ENCODE measurements at places on chromosomes 2 and 18.

DNA sequence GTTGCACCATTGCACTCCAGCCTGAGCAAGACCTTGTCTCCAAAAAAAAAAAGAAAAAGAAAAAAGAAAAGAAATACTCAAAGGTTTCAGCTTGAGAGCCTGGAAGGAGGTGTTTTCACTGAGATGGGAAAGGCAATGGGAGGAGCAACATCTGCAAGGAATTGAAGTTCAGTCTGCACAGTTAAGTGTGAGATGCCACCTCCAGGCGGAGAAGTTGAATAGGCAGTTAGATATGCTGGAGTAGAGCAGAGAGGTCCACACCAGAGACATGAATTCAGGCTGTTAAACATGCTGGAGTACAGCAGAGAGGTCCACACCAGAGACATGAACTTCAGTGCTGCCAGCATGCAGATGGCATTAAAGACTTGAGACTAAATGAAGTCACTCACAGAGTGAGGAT, 41.4 kb upstream of the DTNB start:
- DNase-seq: no peak

DNA sequence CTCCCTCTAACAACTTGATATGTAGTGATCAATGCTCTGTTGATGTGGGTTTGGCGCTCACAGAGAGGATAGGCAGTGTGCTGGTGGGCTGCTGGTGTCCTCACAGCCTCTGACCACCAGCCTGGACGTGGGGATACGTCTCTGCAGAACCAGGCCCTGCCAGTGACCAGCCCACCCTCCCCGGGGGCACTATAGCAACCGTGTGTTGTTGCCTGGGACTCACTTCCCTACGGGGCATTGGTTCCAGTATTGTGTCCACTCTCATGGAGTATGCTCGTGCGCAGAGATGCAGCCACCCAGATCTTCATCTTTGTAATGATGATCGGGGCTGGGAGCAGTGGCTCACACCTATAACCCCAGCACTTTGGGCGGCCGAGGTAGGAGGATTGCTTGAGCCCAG, 180.1 kb downstream of the LDLRAD4 start:
- no peak for DNase-seq

DNA sequence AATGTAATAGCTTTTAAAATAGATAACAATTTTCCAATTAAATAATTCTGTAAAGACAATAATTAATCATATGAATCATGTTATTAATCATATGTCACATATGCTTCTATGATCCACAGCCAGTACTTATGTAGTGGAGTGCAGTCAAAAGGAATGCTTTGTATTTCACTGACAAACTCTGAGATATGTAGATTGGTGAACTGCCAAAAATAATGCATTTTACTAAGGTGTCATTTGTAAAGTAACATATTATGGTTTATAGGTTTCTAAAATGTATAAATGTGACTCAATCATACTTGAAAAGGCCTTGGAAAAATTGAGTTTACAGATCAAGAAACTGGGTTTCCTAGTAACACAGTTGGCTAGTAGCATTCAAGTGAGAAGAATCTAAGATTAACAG, 93.8 kb upstream of the KCNH7 start:
- DNase-seq: no peak

- DNase-seq: no peak
Observed at GRCh38 chr2:62808554-62808953, 103.0 kb downstream of the EHBP1 start.

DNA sequence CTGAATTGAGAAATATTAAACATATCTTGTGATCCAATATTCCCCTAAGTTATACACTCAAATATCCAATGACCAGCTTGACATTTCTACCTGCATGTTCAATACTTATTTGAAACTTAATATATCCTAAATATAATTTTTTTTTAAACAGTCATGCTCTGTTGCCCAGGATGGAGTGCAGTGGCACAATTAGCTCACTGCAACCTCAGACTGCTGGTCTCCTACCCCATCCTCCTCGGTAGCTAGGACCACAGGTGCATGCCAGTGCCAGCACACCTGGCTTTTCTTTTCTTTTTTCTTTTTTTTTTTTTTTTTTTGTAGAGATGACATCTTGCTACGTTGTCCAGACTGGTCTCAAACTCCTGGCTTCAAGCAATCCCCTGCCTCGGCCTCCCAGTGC, 4.2 kb downstream of the KYNU start:
- no peak for DNase-seq

GRCh38 chr18:73079920-73080319, 212.1 kb upstream of the NETO1 start:
- no peak for DNase-seq

DNA sequence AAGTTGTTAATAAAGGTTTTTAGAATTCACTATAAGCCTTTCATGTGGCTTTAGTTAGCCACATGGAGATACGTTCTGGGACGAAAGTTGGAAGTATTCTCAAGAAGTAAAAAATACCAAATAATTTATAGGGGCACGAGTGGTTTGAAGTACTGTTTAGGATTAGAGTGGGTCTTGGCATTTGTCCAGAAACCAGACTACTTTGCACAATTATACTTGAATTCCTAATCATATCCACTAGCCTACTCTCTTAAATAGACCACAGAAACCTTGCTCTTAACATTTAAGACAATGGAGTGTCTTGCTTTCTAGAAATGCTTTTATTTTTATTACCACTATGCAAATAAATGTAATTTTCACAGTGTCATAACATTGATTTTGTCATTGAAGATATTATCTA, 44.6 kb downstream of the UBE2E3 start:
- DNase-seq: no peak

GRCh38 chr2:216056739-216057138, 24.9 kb downstream of the PECR start:
- no peak for DNase-seq

DNA sequence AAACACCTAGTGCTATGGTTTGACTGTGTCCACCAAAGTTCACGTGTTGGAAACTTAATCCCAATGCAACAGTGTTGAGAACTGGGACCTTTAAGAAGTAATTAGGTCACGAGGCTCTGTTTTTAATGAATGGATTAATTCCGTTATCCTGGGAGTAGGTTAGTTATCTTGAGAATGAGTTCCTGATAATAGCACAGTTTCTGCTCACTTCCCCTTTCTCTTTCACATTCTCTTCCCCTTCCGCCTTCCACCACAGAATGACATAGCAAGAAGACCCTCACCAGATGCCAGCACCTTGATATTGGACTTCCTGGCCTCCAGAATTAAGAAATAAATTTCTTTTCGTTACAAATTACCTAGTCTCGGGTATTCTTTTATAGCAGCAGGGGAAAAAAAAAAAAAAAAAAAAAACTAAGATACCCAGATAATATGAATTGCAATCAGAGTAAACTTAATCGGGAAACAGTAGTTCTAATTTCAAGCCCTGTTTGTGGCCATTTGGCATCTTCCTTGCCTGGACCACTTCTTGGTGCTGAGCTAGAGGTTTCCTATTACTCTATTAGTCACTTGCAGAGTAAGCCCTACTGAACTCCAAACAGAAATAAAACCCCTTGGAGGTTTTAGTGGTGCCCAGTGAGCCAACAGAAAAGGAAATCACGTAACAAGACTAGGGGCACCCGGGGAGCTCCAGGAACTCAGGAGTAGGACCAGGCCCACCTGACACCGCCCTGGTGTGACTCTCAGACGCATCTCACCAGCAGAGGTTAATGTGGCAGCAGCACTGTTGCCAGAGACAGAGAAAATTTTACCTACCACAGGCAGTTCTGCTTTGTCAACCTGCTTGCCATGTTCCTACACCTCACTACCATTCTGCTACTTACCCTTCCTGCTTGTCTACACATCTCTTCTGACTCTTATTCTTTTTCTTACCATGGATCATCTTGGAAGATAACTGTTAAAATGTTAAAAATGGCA, 147.6 kb upstream of the CAB39 start:
- DNase-seq: no peak

- DNase-seq: no peak
Observed at GRCh38 chr2:59733970-59734369, 819.5 kb downstream of the BCL11A start.

DNA sequence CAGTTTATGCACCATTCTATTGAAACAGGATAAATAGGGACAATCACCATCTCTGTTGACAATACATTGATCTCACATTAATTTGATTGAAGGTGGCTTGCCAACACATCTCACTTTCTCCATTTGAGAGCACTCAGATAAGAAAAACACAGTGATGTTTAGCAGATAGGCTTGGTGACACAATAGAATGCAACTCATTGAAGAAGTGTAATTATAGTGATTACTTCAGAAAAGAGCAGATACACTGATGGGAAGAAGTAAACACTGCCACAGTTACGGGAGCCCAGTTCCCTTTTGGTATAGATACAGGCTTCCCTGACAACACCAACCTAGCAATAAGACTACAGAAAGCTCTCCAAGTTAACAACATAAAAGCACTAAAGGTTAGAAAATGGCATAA, 89.1 kb downstream of the FIGN start:
- DNase-seq: no peak

- DNase-seq: no peak
Observed at GRCh38 chr2:219983836-219984235, 356.4 kb downstream of the SLC4A3 start.

DNA sequence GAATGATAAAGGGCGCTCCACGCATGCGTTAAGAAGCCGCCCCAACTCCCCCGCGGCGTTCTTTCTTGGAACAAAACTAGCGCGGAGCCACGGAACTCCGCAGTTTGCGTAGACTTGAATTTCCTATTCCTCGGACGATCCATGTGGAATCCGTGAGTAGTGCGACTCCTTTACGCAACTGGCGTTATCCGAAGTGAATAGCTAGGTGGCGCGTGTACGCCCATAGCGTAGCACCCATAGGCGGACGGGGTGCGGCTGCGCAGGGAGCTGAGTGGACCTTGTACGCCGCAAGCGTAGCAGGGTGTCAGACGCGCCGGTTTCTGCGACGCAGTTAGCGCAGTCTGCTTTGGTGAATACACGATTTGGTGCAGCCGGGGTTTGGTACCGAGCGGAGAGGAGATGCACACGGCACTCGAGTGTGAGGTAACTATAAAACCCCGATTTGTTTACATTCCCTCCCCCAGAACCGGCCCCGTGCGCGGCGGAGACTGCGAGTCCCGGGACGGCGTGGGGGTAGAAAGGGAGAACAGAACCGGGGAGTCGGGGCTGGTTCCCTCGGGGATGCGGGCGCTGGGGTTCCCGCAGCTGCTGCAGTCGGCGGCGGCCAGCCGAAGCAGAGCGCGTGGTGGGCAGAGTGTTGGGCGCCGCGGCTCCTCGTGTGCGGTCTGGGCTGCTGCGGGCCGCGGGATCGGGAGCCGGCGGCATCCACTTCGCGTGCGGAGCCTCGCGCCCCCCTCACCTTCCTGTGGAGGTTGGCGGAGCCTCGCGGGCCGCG, at the start of gene SLC39A10:
TSS of gene SLC39A10 (plus strand) at position 368 of the 775 bp plus-strand sequence. CDS start 22,817 bp downstream, outside the sequence.
- peak; percentile 93 for DNase-seq

All from stimulated activated CD8-positive, alpha-beta memory T cell treated with anti-CD3 and anti-CD28 coated beads, Interleukin-15, amount 100 ng/mL, for 48 hours (primary cell).